ENCODE measurements at places on chromosomes 5 and 9. TPM values are rescaled to one million over a fixed set of nuclear protein-coding genes. Genes with fewer than 3 reads are reported as not detected.

The CXXC5 gene
- total RNA-seq = 0.99 TPM

The PDE6A gene
- total RNA-seq = not detected

The MYMK gene
- total RNA-seq = not detected

The ZNF658 gene
- total RNA-seq = 4.3 TPM

The CLIC3 gene
- total RNA-seq = 4.4 TPM

The TEX48 gene
- 0.97 TPM for total RNA-seq

The SHISAL2B gene
- total RNA-seq = not detected

The FAM81B gene
- total RNA-seq = not detected

The IFNA2 gene
- not detected for total RNA-seq

The TNFSF8 gene
- 88.8 TPM for total RNA-seq

The SPATA31C1 gene
- total RNA-seq = not detected

The PHF24 gene
- total RNA-seq = not detected

The PCDHB3 gene
- total RNA-seq = not detected

The KIF24 gene
- total RNA-seq = 12.5 TPM

The NUDT2 gene
- 19.7 TPM for total RNA-seq

The LHX6 gene
- not detected for total RNA-seq

Data from activated CD4-positive, alpha-beta T cell treated with anti-CD3 and anti-CD28 coated beads, Interleukin-2, amount 10 ng/mL, durations not matched to agents 7 days and 5 days (primary cell).